Activated CD4-positive, alpha-beta T cell treated with anti-CD3 and anti-CD28 coated beads for 4 hours (primary cell): ENCODE measurements at places on chromosomes 3 and 15.

- peak; percentile 65 for DNase-seq
These were observed 448 bp downstream of the PLXNB1 start for GRCh38 chr3:48429317-48429959.

GRCh38 chr3:46019707-46020106 is 7.6 kb downstream of the XCR1 start:
- no peak for DNase-seq

GRCh38 chr3:195097331-195098255 is 173.4 kb downstream of the XXYLT1 start:
- DNase-seq: no peak

GRCh38 chr15:40747685-40748631 is 7.1 kb downstream of the RMDN3 start:
- no peak for DNase-seq

DNA sequence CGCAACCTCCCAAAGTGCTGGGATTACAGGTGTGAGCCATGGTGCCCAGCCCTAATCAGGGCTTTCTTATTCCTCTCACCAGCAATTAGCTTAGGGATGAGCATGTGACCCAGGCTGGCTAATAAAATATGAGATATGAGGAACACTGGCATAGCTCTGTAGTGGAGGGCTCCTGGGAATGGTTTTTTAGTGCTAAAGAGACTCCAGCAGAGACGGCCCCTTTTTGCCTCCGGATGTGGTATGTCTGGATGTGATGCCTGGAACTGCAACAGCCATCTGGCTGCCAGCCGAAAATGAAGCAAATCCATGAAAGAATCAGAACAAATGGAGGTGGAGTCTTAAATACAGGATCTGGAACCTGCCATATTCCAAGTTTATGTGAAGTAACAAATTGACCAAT is 69.1 kb upstream of the MAGI1 start:
- DNase-seq: no peak

- peak; percentile 57 for DNase-seq
These were observed 16.1 kb upstream of the SEMA4B start for GRCh38 chr15:90184786-90185704.

DNA sequence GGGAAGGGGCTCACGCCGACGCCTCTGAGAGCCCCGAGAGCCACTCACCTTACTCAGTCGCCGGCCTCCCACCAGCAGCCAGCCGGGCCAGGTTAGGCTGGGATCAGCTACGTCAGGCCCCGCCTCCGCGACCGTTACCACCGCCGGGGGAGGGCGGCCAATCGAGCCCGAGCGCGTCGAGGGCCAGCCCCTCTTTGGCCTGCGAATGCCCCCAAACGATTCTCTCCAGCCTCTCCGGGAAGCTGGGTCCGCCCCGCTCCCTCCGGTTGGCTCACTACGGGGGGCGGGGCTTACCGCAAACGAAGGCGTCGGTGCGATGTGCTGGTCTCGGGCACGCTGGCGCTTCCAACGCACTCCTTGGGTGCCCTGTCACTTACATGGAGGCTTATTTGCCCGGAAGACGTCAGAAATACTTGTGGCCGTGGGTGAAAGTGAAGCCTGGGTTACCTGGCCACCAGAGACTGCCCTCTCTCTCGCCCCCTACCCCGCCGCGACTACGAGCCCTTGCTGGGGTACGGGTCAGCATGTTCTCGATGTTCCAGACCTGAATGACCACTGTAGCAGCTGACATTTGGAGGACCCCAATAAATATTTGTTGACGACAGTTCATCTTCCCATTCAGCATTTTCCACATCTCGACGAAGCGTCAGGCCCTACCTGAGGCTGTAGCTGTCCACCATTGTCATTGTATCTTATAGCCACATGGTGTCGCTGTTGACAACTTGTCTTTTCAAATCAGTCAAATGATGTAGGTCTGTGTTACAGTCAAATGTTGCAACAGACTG is at the start of gene CEP70:
Gene CEP70, minus strand, starts transcription at position 111 of the 785 bp plus-strand sequence. CDS start 21,333 bp downstream, outside the sequence.
- peak; percentile 89 for DNase-seq

GRCh38 chr15:41894791-41895463 is 1.1 kb upstream of the SPTBN5 start:
- DNase-seq: peak; percentile 83
